ENCODE measurements at places on chromosomes 1 and 21. TPM values are rescaled to one million over a fixed set of nuclear protein-coding genes. Genes with fewer than 3 reads are reported as not detected.

The TCP10L gene
- 0.32 TPM for total RNA-seq

The TMEM269 gene
- total RNA-seq: under 0.01 TPM

The SELL gene
- not detected for total RNA-seq

The AMPD1 gene
- not detected for total RNA-seq

The PDC gene
- total RNA-seq: not detected

The SAMD13 gene
- total RNA-seq: under 0.01 TPM

The ZMYND12 gene
- 0.32 TPM for total RNA-seq

The TTLL10 gene
- total RNA-seq: not detected

The DISC1 gene
- total RNA-seq: 9.9 TPM

Measured in fibroblast of villous mesenchyme (primary cell).